ENCODE measurements at places on chromosomes 4 and X.

DNA sequence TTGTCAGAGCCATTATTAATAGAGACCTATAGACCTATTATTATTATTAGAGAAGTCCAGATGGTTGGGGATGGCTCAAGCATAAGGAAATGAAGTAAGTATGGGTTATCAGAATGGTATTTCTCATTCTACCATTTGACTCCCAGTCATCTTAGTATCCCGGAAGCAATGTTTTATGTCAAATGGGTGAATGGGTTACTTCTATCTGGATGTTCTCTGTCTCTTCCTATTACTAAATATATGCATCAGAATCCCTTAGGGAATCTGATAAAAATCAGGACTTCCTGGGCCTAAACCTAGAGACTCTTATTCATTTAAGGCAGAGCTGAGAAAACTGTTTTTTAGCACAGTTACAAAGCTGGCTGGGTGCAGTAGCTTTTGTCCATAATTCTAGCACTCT, 149.9 kb downstream of the SLC10A7 start:
- H3K4me3 ChIP-seq, result no peak overlapping the region
- no peaks in the 10 kb centered on the region for H3K36me3 ChIP-seq
- DNase-seq, result no peak
- no peak overlapping the region for H3K27ac ChIP-seq
- no peaks in the 10 kb centered on the region for H3K27me3 ChIP-seq

DNA sequence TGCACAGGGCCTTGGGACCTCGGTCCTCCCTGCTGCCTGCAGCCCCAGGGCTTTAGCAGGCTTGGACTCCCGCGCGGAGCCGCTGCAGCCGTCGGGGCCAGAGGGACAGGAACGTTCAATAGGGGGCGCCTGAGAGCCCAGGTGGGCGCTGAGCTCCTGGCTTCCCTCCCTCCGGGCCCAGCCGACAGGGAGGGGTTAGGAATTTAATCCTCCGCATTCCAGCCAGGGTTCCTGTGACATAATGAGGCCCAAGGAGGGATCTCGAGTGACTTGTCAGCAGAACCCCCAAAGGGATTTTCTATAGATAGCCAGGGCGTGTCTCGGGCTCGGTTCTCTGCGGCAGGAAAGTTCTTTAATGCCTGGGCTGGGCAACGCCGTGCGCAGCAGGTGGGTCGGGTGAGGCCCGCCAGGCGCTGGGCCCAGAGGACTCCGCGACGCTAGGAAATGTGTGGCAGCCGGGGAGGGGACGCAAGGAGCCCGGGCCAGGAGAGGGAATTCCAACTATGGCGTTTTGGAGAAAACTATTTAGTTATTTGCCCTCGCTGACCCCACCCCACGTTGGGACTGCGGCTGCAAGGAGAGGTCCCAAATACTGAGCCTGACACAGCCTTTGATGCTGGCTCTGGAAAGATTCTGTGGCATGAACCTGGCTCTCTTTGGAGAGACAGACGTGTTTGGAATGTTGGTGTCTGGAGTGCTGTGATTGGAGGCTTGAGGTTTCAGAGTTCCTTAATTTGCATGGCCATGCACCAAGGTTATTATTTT, 285.2 kb upstream of the GATB start:
- peak overlapping the region; percentile 65 for H3K4me3 ChIP-seq
- no peaks in the 10 kb centered on the region for H3K36me3 ChIP-seq
- H3K27ac ChIP-seq, result peak overlapping the region; percentile 95
- DNase-seq, result peak; percentile 78

DNA sequence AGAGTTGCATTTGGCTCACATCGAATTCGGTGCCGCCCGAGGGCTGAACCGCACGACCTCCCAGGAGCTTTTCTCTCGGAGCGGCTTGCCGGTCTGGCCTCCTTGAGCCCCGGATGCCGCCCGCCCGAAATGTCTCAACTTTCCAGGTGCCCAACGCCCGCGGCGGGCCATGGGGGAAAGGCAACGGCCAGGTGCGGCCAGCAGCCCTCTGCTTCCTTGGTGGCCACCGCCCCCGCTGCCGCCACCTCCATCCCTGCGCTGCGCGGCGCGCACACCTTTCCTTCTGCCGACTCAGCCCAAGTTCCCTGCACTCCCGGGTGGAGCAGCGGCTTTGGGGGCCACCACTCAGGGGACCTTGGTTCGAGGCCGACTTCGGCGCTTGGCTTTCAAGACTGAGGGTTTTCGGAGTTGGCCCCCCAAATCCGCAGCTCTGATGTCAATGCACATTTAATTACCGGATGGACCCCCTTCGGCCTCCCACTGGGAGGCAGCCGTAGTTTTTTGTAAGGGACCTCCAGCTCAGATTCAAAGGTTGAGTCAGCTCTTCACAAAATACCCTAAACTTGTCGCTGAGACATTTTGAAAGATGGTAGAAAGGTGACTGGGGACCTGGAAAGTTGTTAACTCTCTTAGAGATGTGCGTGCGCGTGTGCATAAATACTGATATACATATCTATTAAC, 1.1 kb downstream of the AFF2 start:
- H3K36me3 ChIP-seq, result no peaks in the 10 kb centered on the region
- H3K4me3 ChIP-seq, result peak overlapping the region; percentile 74
- peaks cover 30% of the 10 kb centered on the region for H3K27me3 ChIP-seq

DNA sequence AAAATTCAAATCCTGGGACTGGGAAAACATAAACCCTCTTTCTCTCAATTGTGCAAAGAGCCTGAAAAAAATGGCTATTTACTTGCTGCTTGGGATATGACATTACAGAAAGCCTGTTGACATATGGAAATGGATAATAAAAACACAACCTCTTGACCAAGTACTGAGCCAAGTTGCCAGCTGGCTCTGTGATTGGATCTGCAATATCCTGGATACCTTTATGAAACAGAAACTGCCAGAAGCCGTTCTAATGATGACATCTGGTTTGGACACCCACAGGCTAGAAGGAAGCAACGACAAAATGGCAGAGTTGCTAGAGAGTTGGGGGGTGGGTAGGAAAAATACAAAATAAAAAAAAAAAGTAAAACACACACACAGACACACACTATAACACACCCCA, 481.4 kb downstream of the FAT4 start:
- no peak overlapping the region for H3K27ac ChIP-seq
- no peak overlapping the region for H3K4me3 ChIP-seq
- no peaks in the 10 kb centered on the region for H3K27me3 ChIP-seq
- H3K36me3 ChIP-seq, result no peaks in the 10 kb centered on the region

Data from progenitor cell of endocrine pancreas (in vitro differentiated cells).